ENCODE measurements at places on chromosomes 16 and 17.

DNA sequence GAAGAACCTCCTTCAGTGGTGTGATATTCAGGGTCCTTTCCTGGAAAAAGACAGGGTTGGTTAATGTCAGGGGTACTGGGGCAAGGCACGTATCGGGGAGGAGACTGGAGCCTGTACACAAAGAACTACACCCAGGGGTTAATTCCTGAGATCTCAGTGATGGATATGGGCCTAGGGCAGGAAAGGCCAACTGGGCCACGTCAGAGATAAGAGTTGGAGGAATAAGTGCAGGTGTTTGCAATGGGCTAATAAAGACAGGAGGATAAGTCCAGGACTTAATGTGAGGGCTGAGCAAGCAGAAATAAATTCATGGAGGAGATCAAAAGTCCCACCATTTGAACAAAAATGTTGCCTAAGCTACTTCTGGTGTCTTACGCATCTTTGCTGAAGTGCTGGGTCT is 10.4 kb upstream of the HERPUD1 start:
- no peak for DNase-seq

DNA sequence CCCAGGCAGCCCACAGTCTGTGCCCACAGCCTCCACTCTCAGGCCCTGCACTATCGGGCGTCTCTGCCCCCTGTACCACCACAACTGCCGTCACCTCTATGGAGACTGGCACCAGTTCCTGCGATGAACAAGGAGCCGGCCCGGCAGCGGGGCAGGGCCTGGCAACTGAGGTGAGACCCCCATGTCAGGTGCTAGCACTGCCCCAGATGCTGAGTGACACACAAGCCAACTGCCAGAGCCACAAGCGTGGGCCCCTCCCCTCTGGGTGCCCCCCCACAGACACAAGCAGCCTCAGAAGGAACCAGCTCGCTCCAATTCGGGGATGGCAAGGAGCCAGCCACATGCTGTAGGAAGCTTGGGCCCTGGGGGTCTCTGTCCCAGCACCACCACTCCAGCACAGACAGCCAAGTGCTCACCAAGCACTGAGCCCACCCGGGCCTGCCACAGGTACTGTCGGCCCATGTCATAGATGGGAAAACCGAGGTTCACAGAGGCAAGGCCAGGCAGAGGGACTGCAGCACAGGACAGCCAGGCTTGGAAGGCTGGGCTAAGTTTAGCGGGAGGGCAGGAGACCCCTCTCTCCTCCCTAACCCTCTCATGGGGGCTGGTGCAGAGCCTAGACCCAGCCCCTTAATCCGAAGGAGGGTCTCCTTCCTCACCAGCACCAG is 1.5 kb upstream of the PVALEF start:
- DNase-seq = no peak

DNA sequence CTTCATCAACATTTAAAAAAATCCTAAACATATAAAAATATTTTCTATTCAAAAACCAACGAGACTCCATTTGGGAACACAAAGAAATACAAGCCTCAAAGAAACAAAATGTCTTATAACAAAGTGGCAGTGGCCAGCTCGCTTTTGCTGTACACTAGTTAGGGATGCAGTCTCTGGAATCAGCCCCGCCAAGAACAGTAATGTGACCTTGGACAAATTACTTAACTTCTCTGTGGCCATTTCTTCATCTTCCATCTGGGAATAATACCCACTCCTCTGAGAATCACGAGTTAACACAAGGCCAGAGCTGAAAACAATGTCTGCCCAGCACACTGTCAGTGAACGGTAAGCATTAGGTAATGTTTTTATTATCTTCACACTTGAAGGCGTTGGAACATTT is 5.6 kb downstream of the STAT5B start:
- no peak for DNase-seq

- no peak for DNase-seq
These were observed 276.2 kb downstream of the NPIPA8 start for GRCh38 chr16:18060351-18060750.

GRCh38 chr17:81499601-81499970 is 13.0 kb downstream of the ACTG1 start:
- no peak for DNase-seq

DNA sequence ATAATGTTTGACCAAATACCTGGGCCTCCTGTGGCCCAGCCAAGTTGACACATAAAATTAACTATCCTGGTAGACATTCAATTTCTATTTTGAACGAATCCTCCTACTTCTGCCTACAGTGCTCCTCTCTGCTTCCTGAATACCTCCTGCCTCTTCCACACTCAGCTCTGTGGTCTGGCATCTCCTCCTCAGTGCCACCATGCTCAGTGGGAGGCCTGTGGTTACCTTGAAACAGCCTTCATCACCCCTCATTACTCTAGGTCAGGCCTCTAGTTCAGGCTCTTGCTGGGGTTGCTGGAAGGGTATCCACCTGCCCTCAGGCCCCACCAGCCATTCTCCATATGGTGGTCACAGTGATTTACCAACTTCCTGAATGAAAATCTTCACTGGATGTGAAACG is 5.1 kb downstream of the LYRM9 start:
- DNase-seq = no peak

DNA sequence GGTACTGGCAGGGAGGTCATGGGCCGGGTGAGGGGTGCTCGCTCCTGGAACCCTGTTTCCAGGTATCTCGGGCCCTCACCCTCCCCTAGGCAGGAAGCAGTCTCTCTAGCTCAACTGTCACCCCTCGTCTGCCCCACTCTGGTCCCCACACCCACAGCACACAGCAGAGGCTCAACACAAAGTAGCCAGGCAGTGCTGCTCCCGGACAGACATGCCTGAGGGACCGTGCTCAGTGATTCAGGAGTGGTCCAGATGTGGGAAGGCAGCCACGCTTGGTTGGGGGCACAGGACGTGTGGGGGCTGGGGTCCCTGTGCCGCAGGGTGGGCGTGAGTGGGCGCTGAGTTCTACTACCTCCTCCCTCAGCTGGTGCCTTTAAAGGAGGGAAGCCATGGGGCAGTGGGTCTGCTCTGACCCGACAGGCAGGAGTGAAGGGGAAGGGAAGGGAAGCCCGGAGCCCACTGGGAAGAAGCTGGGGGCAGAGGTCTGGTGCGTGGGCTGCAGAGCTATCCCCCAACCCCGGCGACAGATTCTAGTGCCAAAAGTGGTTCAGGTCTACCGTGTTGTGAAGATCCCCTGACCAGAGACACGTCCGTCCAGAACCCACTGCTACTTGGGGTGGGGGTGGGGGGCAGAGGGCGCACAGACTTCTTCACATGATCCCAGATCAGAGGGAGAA is 11.8 kb downstream of the SLC16A3 start:
- no peak for DNase-seq

- DNase-seq = no peak
These were observed 45.5 kb upstream of the NLK start for GRCh38 chr17:27997044-27997401.
